Left ventricle myocardium superior (tissue), 1 donor: ENCODE measurements at places on chromosomes 16 and 17. TPM values are rescaled to one million over a fixed set of nuclear protein-coding genes. Genes with fewer than 3 reads are reported as not detected.
A peak's percentile ranks its signal among the peaks of the same experiment; 100 is the strongest.

GRCh38 chr17:81961087-81961511 is at the start of gene NOTUM:
Gene NOTUM, minus strand, starts transcription at chr17:81961187. Its CDS starts 278 bp downstream, at chr17:81960909.
- no peak for DNase-seq

The TPSB2 gene
- total RNA-seq, result 7.3 TPM

GRCh38 chr17:81517009-81517338 is 4.4 kb upstream of the ACTG1 start:
- peak; percentile 26 for DNase-seq

The CCNF gene
- total RNA-seq, result 1.1 TPM
